ENCODE measurements at places on chromosomes 2 and 18.

DNA sequence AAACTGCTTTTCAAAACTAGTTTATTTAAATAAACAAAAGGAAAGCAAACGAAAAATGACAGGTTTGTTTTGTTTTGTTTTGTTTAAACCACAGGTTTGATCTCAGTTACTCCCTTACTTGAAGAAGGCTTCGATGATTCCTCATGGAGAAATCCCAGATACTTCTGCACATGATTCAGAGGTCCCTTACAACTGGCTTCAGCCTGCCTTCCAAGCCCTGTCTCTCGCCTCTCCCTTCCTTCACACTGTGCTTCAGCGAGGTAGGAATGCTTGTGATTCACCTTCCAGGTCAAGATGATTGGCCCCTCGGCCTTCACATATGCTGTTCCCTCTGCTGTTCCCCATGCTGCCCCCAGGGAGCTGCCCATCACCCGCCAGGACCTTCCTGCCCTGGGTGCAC is 104.1 kb upstream of the ITGA6 start:
- no peak for DNase-seq

- peak; percentile 12 for DNase-seq
Measured at GRCh38 chr2:82317012-82317411, 2012.5 kb upstream of the LRRTM1 start.

DNA sequence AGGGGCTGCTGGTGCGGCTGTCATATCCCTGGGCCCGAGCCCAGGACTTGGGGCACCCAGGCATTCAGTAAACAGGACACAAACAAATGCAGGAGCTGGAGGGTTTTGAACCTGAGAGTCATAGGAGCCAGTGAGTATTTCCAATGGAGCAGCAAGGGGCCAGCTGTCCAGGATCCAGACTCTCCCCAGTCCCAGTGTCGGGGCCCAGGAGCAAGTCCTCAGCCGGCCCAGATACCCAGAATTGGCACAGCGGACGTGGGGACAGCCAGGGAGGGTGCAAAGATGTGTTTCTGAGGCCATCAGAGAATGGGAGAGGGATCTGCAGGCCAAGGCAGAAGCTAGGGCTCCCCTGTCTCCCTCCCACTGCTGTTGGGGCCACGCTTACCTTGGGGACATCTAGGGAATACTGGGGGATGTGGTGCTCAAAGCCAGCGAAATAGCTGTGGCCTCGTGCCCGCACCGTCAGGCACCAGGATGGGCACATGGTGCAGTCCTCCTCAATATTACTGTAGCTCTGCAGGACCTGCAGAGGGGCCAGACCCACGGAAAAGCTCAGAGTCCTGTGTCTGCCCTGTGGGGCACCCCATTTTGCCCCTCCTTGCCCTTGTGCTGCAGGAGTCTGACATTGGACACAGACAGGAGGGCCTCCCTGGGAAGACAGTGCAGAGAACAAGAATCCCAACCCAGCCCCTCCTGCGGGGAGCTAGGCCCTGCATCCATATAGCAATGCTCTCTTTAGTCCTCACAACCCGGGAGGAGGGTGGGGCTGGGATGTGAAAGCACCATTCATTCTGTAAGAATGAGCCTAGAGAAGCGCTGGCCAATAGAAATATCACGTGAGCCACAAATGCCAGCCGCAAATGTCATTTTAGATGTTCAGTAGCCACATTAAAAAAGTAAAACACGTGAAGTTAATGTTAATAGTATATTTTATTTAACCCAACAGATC is 15.4 kb downstream of the CFAP65 start:
- DNase-seq, result no peak

DNA sequence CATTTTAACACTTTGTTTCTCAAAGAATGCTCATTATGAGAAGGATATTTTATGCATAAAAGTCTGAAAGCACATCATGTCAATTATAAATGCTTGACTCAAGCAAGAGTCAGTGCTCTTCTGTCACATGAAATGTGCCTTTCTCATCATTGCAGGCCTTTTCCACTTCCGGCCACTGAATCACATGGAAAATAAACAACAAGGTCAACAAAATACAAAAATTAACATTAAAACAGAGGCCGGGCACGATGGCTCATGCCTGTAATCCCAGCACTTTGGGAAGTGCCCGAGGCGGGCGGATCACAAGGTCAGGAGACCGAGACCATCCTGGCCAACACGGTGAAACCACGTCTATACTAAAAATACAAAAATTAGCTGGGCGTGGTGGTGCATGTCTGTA is 480.6 kb downstream of the SPAG16 start:
- DNase-seq, result no peak

DNA sequence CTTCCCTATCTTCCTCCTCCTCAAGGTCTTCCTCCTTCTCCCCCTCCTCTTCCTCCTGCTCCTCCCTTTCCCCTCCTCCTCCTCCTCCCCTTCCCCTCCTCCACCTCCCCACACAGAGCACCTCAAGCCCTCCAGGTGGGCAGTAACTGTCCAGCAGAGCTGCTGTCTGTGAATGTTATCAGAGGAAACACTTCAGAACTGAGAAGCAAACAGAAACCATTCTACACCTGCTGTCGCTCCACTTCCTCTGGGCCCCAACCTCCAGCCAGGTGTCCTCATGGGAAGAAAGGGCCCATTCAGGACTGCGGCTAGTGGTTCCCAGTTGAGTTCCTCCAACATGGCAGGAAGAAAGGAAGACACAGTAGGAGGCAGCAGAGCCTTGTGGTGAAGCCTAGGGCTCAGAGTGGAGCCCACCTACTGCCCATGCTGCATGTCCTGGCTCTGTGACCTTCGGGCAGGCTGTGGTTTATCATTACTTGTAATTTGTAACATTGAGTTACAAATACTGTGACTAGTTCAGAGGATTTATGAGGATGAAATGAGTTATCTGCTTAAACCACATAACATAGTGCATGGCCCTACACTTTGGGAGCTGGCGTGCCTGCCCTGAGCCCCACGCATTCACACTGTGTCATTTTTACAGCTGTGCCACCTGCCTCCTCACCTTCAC is 165.9 kb upstream of the ID2 start:
- DNase-seq, result no peak

- no peak for DNase-seq
Measured at GRCh38 chr2:194566907-194567660, 1089.9 kb upstream of the SLC39A10 start.

DNA sequence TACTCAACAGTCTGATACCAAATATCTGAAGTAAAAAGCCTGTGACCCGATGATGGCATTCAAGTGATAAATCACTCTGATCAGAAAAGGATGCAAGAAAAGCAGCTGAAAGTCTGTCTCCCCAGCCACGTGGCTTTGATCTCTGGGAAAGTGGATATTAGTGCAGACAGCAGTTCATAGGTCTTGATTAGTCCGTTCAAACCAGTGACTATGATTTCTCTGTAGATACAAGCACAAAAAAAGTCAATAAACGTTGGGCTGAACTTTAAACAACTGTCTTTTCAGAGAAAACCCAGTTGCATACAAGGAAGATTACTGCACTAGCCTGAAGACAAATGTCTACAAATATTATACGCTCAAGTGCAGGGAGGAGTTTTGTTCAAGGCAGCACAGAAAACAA is 107.7 kb upstream of the CDC42EP3 start:
- peak; percentile 79 for DNase-seq

DNA sequence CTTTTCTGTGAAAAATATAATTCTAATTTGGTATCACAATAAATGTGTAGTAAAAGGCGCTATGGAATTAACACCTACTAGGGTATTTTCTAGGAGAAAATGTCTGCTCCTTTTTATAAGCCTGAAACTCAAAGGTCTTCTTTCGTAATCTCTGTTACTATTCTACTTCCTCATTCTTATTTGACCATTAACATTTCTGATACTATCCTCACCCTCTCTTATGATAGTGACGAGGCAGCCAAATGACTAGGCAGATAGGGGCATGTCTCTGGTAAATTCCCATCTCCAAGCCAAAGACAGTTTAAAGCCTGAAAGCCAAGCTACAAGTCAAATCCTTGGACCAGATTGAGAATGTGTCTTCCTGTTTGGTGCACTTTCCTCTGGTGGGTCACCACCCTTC is 251.7 kb downstream of the LRRTM4 start:
- no peak for DNase-seq

DNA sequence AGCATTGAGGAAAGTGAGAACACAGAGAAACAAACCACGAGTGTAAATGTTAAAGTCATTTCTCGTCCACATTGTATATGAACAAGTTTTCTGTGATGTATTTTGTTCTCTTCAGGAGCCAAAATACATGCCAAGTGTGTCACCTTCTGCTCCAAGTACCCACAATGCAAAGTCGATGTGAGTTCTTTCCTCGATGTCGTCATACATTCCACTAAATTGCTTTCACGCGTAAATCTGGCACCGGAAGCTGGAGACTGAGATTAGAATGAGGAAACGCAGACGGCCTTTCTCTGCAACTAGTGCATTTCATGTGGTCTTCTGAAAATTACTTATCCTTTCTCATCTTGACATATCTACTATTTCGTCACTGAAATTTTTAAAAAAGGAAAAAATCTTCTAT is 118.5 kb upstream of the SALL3 start:
- DNase-seq, result peak; percentile 13

GRCh38 chr18:11982981-11983380 is 1.7 kb downstream of the IMPA2 start:
- DNase-seq, result no peak

GRCh38 chr2:240782221-240782885 is 37.7 kb downstream of the KIF1A start:
- no peak for DNase-seq

DNA sequence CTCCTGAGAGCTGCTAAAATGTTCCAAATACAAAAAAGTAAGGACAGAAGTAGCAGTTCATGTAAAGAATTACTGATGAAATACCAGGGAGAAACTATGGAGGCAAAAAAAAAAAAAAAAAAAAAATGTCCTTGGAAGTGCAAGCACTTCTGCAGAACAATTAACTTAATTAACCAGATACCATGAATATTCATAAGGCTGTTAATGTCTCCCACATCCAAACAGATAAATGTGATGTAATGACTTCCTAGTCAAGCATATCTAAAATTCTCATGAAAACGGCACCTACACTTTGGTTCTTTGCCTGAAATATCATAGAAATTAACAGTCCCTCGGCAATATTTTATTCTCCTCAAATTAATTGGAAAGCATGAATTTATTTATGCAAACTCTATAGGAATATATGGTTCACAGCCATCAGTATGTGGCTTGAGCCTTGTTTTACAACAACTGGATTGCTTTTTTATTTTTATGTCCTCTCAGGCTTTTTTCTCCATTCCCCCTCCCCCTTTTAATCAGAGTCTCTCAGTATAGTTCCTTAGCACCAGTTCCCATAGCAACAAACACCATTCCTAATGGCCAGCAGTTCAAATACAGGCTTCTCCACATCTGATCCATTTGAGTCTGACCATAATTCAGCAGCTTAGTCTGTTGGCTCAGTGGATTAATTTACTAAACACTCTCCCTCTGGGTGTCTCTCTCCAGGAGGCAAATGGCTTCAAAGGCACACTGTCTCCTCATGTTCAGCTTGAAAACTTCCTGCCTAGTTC is 97.1 kb downstream of the ITGA4 start:
- DNase-seq, result no peak

GRCh38 chr2:64594226-64594989 is 59.3 kb downstream of the SERTAD2 start:
- no peak for DNase-seq

- no peak for DNase-seq
Measured at GRCh38 chr2:169086893-169087467, 17.6 kb downstream of the DHRS9 start.

GRCh38 chr18:66838340-66838987 is 234.6 kb upstream of the CDH19 start:
- DNase-seq, result no peak

DNA sequence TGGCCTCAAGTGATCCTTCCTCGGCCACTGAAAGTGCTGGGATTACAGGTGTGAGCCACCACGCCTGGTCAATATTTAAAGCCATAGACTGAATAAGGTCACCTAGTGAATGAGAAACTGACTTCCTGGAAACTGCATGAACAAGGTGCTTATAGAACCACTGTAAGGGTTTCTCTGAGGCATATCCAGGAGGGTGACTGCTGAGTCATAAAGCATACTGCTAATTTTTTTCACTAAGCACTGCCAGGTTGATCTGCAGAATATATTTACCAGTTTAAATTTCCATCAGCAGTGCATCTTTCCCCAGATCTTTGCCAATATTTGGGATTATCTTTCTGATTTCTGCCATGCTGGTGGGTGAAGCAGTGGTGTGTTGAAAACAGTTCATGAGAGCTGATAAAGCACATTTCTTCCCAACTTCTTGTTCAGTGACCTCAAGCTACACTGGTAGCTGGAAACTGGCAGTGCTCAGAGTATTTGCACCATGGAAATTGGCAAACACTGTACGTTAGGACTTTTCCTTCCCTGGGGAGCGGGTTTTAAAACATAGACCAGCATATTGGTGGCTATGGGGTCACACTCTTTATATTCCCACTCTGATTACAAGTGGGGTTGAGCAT is 4.2 kb upstream of the CLIP4 start:
- DNase-seq, result no peak

DNA sequence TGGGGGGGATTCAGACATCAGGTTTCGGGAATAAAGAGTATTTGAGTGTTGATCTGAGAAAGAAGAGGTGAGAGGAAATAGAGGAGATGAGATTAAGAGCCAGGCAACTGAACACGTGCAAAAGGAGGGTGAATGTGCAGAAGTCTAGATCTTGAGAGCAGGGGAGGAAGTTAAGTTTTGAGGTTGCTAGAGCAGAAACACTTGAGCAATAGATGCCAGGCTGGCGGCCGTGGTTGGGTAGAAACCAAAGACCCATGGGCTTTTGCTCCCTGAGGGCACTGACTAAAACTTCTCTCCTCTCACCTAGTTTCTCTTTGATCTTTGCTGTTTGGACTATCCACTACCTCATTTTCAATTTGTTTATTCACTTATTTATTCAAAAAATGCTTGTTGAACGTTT is 116.0 kb downstream of the CDC42EP3 start:
- no peak for DNase-seq

- no peak for DNase-seq
Measured at GRCh38 chr2:190717306-190717705, 68.4 kb downstream of the NAB1 start.

- DNase-seq, result no peak
Measured at GRCh38 chr2:69946351-69947324, 14.8 kb downstream of the ASPRV1 start.
